ENCODE measurements at places on chromosomes 4 and X.

GRCh38 chr4:81314196-81314896 lies 99.3 kb upstream of the PRKG2 start:
- DNase-seq, result no peak

GRCh38 chr4:139917896-139918295 lies 236.1 kb downstream of the MAML3 start:
- DNase-seq, result no peak

- DNase-seq, result no peak
Measured at GRCh38 chr4:31023109-31023508, 302.9 kb downstream of the PCDH7 start.

GRCh38 chrX:134813697-134814096 lies 155.4 kb upstream of the PLAC1 start:
- DNase-seq, result no peak

GRCh38 chr4:156512622-156513021 lies 459.0 kb downstream of the PDGFC start:
- DNase-seq, result no peak

- DNase-seq, result no peak
Measured at GRCh38 chr4:168028568-168028967, 63.8 kb upstream of the ANXA10 start.

GRCh38 chr4:55343887-55344286 lies 2.2 kb upstream of the SRD5A3 start:
- no peak for DNase-seq

- no peak for DNase-seq
Measured at GRCh38 chr4:8847764-8848163, 23.9 kb downstream of the HMX1 start.

- DNase-seq, result no peak
Measured at GRCh38 chr4:30720021-30720660, at the start of gene PCDH7. Gene PCDH7 (plus strand): TSS chr4:30720369. CDS start chr4:30721423, 1,054 bp downstream.

DNA sequence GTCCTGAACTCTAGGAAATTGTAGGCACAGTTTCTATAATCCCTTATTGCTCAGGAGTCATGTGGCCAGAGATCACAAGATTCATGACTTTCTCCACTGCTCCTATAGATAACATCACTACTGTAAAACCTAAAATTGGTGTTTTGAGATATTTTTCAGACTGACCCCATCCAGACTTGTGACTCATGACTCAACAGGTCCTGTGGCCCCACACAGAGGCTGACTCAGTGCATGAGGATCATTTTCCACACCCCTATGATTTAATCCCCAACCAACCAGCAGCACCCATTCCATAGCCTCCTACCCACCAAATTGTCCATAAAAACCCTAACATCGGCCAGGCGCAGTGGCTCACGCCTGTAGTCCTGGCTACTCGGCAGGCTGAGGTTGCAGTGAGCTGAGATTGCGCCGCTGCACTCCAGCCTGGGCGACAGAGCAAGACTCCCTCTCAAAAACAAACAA lies 13.2 kb upstream of the XIAP start:
- no peak for DNase-seq

- no peak for DNase-seq
Measured at GRCh38 chrX:21632027-21632426, 26.1 kb downstream of the KLHL34 start.

DNA sequence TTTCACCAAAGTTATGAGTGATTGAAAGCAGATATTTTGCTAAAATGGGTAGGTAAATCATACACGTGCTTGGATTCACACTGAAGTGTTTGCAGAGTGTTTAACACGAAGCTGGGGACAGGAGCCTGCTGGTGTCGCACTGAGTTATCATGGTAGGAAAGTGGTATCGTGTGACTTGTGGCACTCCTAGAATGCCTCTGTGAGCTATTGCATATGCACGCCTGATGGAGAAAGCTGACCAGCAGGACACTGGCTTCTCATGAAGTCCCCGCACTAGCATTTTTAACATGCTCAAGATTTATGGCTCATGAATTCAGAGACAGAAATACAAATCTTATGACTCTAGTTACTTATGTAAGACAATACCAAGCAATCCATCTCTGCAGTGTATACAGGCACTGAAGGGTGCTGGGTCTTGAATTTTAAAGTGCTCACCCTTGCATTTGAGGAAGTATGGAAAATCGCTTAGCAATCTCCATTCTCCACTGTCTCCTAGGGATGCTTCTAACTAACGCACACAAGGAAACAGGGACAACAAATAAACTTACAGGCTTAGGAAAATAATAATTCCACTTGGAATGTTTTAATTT lies 19.8 kb downstream of the VCX3B start:
- DNase-seq, result no peak

GRCh38 chrX:21838937-21839333 lies 482 bp upstream of the MBTPS2 start:
- DNase-seq, result no peak

DNA sequence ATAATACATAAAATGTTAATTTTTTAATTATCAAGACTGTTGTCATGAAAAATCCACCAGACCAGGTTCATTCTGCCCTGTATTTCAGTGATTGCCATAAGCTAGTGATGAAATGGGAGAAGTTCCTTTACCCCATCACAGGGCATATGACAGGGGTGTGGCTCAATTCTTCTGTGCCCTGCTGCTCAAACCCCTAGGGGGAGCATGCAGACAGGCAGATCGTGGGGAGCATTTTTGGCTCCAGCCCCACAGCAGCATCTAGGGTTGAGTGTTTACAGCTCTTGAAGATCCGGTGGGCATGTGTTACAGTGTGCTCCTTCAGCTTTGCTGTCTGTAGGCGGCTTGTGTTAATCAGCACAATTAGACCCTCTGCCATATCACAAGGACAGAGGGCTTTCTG lies 700.7 kb downstream of the PCDH18 start:
- DNase-seq, result no peak

DNA sequence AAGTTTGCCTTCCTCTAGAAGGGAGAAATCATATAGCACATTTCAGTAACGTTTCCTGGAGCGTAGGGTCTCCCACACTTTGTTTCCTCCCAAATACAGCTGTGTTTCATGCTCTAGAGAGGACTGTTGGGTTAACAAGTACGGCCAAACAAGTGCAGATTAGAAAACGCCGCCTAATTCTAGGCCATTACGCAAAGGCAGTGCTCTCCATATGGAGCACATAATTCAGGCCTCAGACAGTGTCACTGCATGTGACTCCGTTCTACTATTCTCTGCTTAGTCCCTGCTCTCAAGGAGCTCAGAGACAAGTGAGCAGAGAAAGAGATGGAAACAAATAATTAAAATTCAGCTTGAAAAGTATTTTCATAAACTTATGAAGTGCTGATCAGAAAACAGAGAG lies 11.6 kb downstream of the ZNF827 start:
- DNase-seq, result no peak

GRCh38 chr4:8727546-8728510 lies 135.3 kb downstream of the CPZ start:
- DNase-seq, result no peak

DNA sequence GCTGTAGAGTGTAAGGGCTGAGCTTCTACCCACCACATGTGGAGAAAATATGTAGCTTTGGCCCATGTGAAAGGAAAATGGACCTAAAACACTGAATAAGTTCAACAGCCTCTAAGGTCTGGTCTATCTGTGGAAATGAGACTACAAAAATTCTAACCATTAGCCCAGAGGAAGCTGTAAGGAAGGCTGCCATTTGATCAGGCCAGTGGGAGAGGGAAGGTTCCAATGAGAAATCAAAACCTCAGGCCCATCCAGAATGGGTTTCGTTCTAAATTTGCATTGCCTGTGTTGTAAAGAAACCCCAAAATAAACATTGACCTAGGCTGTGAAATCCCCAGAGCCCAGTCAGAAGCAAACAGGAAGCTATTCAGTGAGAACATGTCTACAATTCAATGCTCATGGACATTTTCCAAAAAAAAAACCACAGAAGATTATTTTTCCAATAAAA lies 320.4 kb upstream of the SLC7A11 start:
- DNase-seq, result no peak

DNA sequence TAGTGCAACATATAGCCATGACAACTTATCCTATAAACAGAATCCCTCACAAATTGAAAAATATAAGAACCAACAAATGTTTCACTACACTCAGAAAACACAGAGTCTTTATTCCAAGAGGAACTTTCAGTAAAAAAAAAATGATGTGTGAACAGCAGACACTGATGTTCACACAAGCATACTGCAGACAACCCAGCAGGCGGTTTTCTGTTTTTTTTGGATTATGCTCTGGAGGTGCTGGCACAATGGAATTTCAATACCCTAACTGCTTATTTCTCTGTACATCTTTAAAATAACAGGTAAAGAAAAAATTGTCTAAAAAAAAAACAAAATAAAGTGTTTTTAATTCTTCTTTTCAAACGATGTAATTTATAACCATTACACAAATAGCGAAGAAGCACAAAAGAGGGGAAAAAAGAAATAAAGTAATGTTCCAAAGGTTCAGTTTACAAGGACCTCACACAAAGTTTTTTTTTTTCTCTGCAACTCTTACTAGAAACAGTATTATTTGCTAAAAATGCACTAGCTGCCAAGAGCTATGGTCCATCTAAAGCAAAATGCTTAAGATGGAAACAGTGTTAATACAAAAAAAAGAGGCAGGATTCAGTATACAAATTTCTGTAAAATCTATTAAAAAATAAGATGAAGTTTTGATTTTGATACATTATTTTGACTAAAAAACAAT lies 55.3 kb downstream of the ANAPC10 start:
- DNase-seq, result no peak

DNA sequence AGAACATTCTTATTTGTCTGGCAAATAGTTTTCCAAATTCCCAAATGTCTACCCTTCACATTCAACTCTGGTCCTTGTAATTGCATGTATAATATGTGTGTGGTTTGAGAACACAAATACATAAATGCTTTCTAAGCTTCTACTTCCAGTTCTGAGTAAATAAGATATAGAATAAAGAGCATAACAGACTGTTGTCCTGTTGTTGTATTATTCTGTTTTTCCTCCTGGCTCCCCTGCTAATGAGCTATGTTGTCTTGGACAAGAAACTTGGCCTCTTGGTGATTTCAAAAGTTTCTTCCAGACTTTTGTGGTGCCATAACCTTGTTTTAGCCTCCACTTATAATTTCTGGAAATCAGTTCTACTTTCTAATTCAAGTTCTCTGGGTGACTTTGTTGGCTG lies 75.3 kb upstream of the USP38 start:
- DNase-seq, result no peak

- no peak for DNase-seq
Measured at GRCh38 chr4:158875026-158875425, 106.2 kb downstream of the FNIP2 start.
